Thymus (tissue), 14 donors: ENCODE measurements at places on chromosomes 4 and X.
A peak's percentile ranks its signal among the peaks of the same experiment; 100 is the strongest.

- DNase-seq: no peak
Observed at GRCh38 chrX:16113978-16114565, 9.3 kb upstream of the GRPR start.

DNA sequence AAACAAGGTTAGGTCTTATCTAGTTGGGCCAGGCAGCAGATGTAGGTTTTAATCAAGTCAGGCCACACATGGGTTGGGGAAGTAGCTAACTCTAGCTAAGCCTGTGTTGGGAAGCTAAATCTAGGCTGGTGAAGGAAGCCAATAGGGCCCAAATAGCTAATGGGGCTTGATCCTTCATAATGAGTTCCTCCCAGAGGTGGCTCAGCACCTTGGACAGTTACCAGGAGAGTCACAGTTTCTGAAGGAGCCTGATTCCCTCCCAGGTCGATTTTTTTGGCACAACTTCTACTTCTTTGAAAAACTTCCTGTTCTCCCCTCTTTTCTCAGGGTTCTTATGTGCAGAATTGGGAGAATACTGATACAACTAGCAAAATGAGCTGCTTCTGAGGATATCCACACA is 242.5 kb upstream of the PRPS2 start:
- DNase-seq: no peak

GRCh38 chr4:56909086-56909894 is 1.6 kb downstream of the REST start:
- peak; percentile 69 for DNase-seq

GRCh38 chrX:3582451-3582850 is 131.0 kb downstream of the PRKX start:
- DNase-seq: no peak

DNA sequence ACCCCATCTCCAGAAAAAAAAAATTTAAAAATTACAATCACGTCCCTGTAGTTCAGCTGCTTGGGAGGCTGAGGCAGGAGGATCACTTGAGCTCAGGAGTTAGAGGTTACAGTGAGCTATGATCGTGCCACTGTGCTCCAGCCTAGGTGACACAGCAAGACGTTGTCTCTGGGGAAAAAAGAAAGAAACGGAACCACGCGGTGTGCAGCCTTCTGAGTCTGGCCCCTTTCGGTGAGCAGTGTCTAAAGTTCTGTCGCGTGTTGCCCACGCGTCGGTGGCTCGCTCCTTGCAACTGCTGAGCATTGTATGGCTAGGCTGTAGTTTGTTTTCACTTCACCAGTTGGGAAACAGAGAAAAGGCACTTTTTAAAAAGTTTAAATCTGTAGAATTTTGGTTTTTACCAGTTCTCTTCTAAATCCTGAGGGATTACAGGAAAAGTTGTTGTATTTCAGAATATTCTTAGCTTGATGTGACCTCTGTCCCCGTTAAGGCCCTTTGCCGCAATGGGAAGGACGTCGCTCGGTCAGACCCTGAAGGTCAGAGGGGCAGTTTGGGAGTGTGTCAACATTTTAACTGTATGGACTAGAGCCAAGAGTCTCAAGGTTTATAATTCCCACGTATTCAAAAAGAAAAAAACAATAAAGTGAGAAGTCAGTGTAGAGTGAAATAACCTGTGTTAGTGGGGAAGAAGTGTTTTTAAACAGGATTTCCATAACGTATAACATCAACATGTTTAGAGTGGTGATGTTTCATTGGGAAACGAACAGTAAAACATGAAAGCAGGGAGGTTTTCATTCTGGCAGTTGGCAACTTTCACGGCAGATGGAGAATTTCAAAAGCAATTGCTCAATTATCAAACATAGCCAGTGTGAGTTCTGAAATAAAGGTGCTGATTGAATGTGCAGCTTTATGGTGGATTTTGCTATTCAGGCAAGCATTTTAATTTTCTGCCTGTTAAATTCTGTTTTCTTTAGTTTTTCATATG is 45.8 kb upstream of the MSANTD1 start:
- DNase-seq: no peak

GRCh38 chrX:154540897-154541535 is 5.6 kb downstream of the G6PD start:
- no peak for DNase-seq

- no peak for DNase-seq
Observed at GRCh38 chr4:26061248-26061986, 147.4 kb downstream of the SMIM20 start.

- DNase-seq: no peak
Observed at GRCh38 chrX:152932144-152932543, 34.3 kb downstream of the ZNF185 start.

GRCh38 chrX:155215443-155216178 is 649 bp upstream of the VBP1 start:
- DNase-seq: peak; percentile 2

- DNase-seq: no peak
Observed at GRCh38 chr4:147220833-147221232, 260.1 kb upstream of the EDNRA start.

DNA sequence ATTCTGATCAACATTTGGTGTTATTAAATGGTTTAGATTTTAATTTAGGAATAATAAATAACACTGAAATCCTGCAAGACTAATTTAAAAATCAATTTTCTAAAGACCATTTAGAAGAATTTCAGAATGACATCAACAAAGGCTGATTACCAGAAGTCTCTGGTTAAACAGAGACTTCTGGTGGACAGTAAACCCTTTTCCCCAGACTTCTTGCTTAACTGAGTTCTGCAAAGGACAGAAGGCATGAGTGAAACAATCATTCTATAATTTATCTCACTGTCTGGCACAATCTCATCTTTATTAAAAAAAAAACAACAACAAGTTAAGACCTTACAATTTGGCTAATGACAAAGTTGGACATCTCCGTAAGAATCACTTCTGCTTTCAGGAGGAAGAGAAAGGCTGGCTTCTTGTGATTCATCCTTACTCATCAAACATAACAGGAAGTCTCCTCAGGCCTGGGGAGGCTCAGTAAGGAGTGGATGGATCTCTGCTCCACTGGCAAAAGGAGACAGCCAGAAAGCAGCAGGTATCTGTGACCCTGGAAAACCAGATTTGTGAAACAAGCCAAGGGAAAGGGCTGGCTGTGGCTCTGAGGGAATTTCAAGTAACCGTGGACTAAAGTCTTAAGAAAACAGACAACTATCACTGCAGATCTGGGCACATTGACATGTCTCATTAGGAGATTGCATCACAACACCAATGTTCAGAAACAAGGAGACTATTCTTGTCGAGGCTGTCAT is 908 bp upstream of the TLR6 start:
- DNase-seq: no peak

- DNase-seq: no peak
Observed at GRCh38 chr4:65170768-65171514, 499.3 kb downstream of the EPHA5 start.

- DNase-seq: no peak
Observed at GRCh38 chrX:112654871-112655270, 24.9 kb downstream of the LHFPL1 start.

DNA sequence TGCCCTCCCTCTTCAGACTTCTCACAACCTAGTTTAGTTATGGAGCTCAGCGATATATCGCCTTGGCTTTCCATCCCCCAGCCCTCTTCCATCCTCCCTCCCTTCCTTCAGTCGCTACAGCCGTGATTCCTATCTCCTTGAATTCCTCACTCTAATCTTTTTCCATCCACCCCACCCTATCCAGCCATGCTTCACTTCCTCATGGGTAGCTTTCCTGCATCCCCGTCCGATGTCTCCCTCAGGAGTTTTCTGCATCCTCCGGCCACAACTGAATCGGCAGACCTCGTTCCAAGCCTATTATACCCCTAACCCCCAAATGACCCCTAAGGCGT is 456 bp downstream of the SNX12 start:
- no peak for DNase-seq

DNA sequence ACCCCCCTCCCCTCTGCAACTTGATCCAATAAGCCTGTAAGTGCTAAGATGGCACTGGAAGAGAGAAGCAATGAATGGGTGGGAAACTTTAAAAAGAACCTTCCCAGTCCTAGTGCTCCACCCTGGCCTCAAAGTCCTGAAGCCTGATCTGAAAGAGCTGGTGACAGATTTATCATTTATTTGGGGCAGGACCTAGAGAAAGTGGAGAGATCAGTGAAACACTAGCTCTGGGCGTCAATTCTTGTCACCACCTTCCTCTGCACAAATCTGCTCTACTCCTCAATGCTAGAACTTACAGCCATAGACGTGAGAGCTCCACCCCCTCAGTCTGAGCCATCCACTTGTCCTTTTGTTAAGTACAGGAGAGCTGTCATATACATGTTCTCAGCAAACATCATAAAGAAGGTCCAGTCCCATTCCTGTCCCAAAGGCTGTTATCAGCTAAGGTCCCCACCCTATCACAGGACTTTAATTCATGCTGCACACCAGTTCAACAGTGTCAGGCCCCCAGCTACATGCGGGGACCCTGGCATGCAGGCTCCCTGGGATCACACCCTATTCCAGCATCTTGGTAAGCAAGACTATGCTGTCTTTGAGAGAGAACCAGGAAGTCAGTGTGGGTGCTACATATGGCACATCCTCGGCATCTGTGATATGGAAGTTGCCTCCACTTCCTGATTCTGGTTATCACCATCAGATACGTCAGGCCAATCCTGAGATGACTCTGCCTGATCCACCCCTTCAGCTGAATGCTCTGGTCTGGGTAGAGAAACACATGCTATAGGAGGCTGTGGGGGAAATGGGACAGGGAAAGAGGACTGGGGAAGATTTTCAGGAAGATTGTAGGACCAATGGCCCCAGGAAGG is 2.3 kb downstream of the P2RY4 start:
- DNase-seq: no peak

DNA sequence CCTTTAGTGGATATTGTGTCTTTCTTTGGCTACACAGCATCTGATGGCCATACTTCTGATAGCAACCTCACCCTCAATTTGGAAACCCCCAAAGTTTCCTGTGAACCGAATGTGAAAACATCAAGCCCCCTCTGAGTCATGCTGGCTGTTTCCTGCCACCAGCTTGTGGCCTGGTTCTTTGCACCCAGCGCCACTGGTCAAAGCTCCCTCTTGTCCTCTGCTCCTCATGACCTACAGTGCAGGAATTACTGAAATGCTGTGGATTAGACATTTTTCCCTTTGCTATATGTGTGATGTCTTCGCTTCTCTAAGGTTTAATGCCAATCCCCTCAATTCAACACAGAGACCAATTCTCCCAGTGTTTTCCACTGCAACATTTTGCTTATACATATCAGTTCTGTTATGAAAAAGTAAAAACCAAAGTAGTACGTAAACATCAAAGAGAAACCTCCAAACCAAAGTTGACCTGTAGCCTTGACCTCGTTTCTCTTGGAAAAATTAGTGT is 224.0 kb upstream of the TENM3 start:
- DNase-seq: no peak

DNA sequence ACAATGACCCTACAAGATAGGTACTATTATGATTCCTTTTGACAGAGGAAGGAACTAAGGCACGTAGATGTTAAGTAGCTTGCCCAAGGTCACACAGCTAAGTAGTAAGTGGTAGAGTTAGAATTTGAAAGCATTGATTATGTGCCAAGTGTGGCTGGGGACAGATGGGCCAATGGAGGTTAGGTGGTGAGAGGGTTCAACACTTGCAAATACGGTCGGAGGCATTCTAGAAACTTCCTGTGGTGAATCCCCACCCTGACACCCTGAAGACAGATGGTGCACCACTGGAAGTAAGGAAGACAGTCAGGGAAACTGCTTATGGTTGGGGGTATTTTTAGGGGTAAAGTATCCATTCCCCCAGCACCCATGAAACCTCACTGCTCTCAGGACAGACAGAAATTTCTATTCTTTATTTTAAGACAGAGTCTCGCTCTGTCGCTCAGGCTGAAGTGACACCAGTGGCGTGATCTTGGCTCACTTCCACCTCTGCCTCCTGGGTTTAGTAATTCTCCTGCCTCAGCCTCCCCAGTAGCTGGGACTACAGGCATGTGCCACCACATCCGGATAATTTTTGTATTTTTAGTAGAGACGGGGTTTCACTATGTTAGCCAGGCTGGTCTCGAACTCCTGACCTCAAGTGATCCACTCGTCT is 142.5 kb downstream of the RASL11B start:
- DNase-seq: no peak

DNA sequence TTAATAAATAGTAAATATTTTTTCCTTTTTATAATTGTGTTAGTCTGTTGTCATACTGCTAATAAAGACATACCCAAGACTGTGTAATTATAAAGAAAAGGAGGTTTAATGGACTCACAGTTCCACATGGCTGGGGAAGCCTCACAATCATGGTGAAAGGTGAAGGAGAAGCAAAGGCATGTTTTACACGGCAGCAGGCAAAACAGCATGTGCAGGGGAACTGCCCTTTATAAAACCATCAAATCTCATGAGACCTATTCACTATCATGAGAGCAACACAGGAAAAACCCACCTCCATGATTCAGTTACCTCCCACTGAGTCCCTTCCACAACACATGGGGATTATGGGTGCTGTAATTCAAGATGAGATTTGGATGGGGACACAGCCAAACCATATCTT is 45.8 kb upstream of the TMPRSS11B start:
- DNase-seq: no peak

- DNase-seq: no peak
Observed at GRCh38 chr4:40300371-40301162, 34.6 kb upstream of the CHRNA9 start.

DNA sequence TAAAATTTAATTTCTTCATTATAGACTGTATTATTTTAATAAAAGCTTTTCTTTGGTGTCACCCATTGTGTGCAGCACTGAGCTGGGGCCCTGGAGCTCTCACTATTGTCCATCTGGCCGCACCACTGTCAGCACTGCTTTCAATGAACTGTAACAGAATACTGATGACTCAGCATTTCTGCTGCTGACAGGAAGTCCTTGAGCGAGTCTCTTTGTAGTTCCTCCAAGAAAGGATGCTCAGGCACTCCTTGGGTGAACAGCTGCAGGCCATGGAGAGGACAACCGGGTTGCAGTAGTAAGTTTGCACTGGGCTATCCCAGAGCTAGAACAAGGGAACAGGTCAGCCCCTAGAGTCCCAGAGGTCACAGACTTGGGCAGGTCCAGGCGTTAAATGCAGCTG is 81.6 kb downstream of the SORBS2 start:
- DNase-seq: peak; percentile 18

DNA sequence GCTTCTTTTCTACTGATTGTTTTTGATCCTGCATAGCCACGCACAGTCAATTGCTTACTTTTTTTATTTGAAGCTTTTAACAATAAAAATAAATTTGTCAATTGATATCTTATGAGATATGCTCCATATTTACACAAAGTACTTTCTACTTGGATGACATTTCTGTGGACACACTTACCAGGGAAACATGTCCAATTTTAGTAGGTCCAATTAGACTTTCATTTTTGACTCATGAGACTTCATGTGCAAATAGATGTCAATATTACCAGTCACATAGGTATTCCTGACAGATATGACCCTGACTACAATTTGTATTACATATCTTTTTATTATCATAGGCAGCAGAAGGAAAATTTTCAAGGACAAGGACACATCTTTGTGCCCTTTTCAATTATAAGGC is 219.9 kb upstream of the ANKRD50 start:
- no peak for DNase-seq
